ENCODE measurements at places on chromosomes 5 and 9. TPM values are rescaled to one million over a fixed set of nuclear protein-coding genes. Genes with fewer than 3 reads are reported as not detected.

INSYN2B gene
- total RNA-seq, result 48.7 TPM

LRRTM2 gene
- 0.43 TPM for total RNA-seq

SLC36A2 gene
- total RNA-seq, result not detected

SLC6A7 gene
- total RNA-seq, result not detected

CKMT2 gene
- total RNA-seq, result not detected

PCDHA2 gene
- under 0.01 TPM for total RNA-seq

ARID3C gene
- 0.07 TPM for total RNA-seq

PAEP gene
- not detected for total RNA-seq

ZNF79 gene
- 11.6 TPM for total RNA-seq

NME5 gene
- total RNA-seq, result 1.1 TPM

CEP120 gene
- total RNA-seq, result 21.4 TPM

MOCS2 gene
- total RNA-seq, result 47.5 TPM

FOXD4L5 gene
- not detected for total RNA-seq

SPAG8 gene
- 0.13 TPM for total RNA-seq

DDX4 gene
- total RNA-seq, result not detected

TRIM7 gene
- 15.4 TPM for total RNA-seq

TSLP gene
- total RNA-seq, result 0.53 TPM

CER1 gene
- not detected for total RNA-seq

TAF11L5 gene
- total RNA-seq, result not detected

PIP5K1B gene
- not detected for total RNA-seq

SLC6A3 gene
- not detected for total RNA-seq

IFNB1 gene
- not detected for total RNA-seq

GMCL2 gene
- total RNA-seq, result not detected

FBXW5 gene
- total RNA-seq, result 115 TPM

FRMPD1 gene
- total RNA-seq, result not detected

ACO1 gene
- 79.3 TPM for total RNA-seq

IFNA5 gene
- not detected for total RNA-seq

SLC25A2 gene
- 0.27 TPM for total RNA-seq

CFAP90 gene
- not detected for total RNA-seq

ZCCHC7 gene
- total RNA-seq, result 19.9 TPM

LCNL1 gene
- not detected for total RNA-seq

RELL2 gene
- total RNA-seq, result 3.1 TPM

FOXD4 gene
- total RNA-seq, result 0.27 TPM

FAT2 gene
- under 0.01 TPM for total RNA-seq

SPINK14 gene
- not detected for total RNA-seq

C9orf78 gene
- 31.8 TPM for total RNA-seq

TNFSF8 gene
- 0.13 TPM for total RNA-seq

SPINK5 gene
- total RNA-seq, result 0.13 TPM

RMI1 gene
- total RNA-seq, result 22.3 TPM

DIAPH1 gene
- total RNA-seq, result 62.2 TPM

MEIKIN gene
- total RNA-seq, result not detected

GLRA1 gene
- total RNA-seq, result not detected

SMIM33 gene
- 0.13 TPM for total RNA-seq

SOHLH1 gene
- total RNA-seq, result not detected

LHX3 gene
- total RNA-seq, result not detected

CLINT1 gene
- 125 TPM for total RNA-seq

PRSS3 gene
- 24.4 TPM for total RNA-seq

SPINK1 gene
- not detected for total RNA-seq

Data from thoracic aorta endothelial cell (primary cell).